A172 (cell line): ENCODE measurements at places on chromosomes 13 and 19. TPM values are rescaled to one million over a fixed set of nuclear protein-coding genes. Genes with fewer than 3 reads are reported as not detected.
A peak's percentile ranks its signal among the peaks of the same experiment; 100 is the strongest.

The ZNF324B gene
- 9.9 and 12.1 TPM in 2 replicates for total RNA-seq

The PSG11 gene
- 0.17 and 0.29 TPM in 2 replicates for total RNA-seq

The ZNF525 gene
- total RNA-seq = 2.0 and 2.8 TPM in 2 replicates

The NAPSA gene
- total RNA-seq = 0.07 and 0.16 TPM in 2 replicates

The LGALS14 gene
- total RNA-seq = not detected in 2 replicates

The ZNF432 gene
- 3.5 and 5.0 TPM in 2 replicates for total RNA-seq

The OR2Z1 gene
- not detected in 2 replicates for total RNA-seq

The DLEU7 gene
- not detected in 2 replicates for total RNA-seq

The HIPK4 gene
- 0.38 TPM in 1 of 2 replicates, not detected in the other for total RNA-seq

The NLRP11 gene
- 2.5 and 4.9 TPM in 2 replicates for total RNA-seq

The NLRP7 gene
- not detected in 2 replicates for total RNA-seq

The ANKRD24 gene
- 0.41 and 0.53 TPM in 2 replicates for total RNA-seq

GRCh38 chr13:99086267-99087097 is 108.6 kb upstream of the DOCK9 start:
- DNase-seq = peak; percentile 12

GRCh38 chr19:50293263-50294004 is 35.7 kb downstream of the KCNC3 start:
- no peak for DNase-seq

DNA sequence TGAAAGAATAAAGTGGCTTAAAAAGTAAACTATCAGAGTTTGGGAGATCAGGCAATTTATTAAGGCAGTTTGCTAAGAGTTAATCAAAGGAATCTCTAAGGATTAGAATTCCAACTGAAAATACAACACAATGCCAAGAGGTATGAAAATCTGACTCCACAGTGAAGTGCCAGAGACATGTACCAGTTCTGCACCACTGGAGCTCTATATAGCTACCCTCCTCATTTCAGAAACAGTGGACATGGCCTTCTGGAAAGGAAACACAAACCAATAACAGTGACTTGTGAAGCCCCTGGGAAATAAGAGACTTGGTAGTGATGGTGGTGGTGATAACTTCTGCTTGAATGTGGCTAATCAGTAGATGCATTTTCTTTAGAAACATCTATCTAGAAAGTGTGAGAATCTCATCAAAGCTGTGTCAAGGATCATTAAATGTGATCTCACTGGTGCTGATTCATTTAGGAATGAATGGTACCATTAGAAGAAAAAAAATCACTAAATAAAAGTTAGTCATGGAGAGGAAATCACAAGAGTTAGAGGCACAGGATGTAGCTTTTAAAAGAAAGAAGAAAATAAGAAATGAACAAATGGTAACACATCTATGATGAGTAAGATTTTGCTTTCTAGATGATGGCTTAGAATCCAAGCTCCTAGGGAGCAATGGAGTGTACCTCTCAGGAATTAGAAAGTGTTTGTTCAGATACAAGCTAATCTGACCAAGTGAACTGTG is 20.1 kb upstream of the N4BP2L1 start:
- no peak for DNase-seq

GRCh38 chr13:49655906-49656305 is 27.6 kb downstream of the ARL11 start:
- peak; percentile 13 for DNase-seq

DNA sequence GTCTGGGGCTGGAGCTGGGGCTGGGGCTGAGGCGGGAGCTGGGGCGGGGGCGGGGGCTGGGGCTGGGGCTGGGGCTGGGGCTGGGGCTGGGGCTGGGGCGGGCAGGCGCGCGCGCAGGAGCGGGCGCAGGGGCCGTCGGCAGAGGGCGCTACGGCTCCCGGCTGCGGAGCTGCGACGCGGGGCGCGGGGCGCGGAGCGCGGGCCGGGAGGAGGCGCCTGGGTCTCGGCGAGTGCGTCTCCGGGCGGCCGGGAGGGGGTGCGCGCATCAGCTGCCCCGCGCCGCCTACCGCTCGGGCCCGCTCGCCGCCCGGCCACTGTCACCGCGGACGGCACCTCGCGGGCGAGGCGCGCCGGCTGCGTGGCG is 422 bp upstream of the MTUS2 start:
- DNase-seq = no peak

DNA sequence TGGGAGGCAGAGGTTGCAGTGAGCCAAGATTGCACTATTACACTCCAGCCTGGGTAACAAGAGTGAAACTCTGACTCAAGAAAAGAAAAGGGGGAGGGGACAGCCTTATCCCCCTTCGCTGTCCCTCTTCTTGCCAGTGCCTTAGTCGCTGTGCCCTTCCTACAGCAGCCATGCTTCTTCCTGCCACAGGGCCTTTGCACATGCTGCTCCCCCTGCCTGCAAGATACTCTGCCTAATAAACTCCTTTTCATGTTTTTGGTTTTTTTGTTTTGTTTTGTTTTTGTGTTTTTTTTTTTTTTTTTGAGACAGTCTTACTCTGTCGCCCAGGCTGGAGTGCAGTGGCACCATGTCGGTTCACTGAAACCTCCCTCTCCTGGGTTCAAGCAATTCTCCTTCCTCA is 21.4 kb downstream of the NWD1 start:
- no peak for DNase-seq

- peak; percentile 68 for DNase-seq
These were observed 22.8 kb upstream of the NDUFS7 start for GRCh38 chr19:1360818-1361461.

GRCh38 chr19:15246198-15246481 is 13.9 kb upstream of the EPHX3 start:
- no peak for DNase-seq

- DNase-seq = peak; percentile 84
These were observed 480.2 kb upstream of the MIR17HG start for GRCh38 chr13:90867336-90867683.

DNA sequence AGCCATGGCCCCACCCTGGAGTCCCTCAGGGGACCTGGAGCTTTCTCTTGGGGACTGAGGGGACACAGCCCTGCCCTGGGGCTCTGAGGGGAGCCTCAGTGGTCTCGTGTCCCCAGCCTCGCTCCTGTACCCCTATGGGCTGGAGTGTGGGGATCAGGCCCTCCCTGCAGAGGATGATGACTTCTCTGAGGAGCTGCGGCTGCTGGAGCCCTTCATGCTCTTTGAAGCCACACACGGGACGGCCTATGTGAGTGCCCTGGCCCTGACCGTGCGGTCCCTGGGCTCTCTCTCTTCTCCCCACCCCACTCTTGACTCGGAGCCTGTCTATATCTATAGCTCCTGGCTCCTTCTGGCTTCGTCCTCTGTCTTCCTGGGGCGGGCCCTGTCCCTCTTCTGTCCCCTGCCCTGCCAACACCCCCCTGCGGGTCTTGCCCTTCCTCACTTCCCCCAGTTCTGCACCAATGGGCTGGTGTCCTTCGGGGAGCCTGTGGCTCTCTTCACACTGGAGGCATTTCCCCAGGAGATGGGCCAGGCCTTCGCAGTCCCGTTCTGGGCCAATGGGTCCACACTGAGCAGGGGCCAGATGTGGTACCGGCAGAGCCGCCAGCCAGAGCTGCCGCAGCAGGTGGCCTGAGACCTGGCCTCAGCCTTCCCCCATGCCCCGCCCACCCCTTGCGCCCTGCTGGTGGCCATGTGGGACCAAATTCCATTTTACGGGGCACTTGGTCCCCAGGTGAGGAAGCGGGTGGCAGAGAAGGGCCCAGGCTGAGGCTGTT is 33.1 kb downstream of the HPN start:
- DNase-seq = no peak

GRCh38 chr13:90868321-90868920 is 479.1 kb upstream of the MIR17HG start:
- DNase-seq = peak; percentile 2

DNA sequence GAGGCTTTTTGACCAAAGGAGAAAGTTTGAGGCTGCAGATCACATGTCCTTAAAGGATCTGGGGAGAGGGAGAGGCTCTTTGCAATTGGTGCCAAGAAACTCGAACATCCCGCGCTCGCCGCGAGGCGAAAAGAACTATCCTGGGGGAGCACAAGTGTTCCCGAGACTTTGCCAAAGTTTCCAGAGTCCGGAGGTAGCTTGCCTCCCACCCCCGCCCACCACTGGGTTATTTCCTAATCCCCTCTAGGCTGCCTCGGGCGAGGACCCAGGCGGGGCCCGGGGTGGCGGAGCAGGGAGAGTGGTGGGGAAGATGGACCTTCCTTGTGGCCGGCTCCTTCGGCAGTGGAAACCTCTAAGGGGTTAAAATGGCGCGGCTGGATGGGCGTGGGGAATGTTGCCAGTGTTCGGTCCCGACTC is 114.5 kb downstream of the KCNRG start:
- DNase-seq = no peak

DNA sequence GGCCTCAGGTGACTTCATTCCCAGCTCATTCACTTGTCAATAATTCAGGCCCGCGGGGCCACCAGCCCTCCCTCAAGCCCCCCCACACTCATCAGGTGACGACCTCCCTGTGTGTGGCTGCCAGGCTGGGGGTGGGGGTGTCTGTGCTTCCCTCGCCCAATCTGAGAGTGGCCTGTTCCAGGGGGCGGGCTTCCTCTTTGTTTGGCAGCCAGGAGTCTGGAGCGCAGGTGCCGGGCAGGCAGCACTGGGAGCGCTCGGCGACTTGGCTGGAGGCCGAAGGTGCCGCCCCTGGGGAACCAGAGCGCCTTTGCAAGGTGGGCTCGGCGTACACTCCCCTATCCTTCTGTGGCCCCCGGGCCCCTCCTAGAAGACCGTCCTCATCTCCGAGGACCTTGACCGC is 5.4 kb upstream of the ZNF98 start:
- no peak for DNase-seq

DNA sequence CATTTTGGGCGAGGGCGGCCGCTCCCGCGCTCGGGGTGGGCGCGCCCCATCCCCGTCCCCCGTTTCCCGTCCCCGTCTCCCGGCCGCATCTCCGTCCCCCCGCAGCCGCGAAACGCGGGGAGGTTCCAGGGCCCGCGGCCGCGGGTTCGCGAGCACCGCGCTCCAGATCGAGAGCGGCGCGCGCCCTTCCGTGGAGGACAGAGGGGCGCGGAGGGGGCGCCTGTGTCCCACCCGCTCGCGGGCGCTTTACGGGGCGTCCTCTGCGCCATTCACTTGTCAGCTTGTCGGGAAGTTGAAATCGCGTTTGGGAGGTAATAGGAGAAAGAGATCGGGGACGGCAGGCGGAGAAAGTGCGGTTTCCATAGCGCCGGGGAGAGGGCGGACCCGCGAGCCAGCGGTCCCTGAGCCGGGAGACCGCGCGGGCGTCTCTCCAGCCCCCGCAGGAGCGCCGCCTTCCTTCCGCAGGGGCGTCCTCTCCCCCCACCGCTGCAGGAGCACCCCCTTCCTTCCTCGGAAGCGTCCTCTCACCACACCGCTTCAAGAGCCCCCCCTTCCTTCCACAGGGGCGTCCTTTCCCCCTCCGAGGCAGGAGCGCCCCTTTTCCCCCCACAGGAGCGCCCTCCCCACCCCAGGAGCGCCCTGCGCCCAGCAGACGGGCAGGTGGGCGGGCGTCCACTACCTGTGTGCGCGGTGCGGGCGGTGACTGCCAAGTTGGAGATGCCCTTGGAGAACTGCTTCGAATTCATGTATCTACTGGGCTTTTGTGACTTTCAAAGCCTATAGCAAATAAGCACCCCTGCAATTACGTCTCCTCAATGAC is 962 bp upstream of the IRS2 start:
- peak; percentile 53 for DNase-seq

DNA sequence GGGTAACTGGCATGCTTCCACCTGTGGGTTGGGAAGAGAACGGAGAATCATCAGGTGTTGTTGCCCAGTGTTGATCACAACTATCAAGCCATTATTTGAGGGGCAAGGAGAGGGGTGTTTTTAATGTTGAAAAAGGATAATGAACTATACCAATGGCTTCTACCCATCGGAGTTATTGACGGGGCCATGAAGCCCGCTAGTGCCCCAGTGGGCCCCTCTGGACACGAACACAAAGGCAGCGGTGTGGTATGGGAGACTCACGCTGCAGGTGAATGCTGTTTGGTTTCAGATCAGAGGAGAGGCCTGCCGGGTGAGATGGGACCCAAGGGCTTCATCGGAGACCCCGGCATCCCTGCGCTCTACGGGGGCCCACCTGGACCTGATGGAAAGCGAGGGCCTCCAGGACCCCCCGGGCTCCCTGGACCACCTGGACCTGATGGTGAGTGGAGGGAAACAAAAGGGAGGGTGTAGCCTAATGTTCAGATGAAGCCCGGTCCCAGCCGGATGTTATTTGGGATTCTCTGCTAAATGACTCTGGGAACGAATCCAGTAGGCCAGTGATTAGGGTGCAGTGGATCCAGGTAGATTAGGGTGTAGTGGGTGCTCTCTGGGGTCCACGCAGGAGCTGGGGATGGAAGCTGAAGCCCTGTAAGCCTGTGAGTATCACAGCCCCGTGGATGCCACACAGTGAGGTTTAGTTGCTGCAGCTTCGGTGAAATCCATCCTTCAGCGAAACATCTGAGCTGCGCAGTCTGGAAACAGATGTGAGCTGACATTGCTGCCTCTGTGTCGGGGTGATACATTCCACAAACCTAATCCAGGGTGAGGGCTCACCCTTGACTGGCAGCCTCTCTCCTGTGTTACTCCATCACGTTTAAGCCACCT is 111.3 kb downstream of the RAB20 start:
- DNase-seq = no peak

GRCh38 chr13:77298426-77298825 is 28.5 kb downstream of the MYCBP2 start:
- DNase-seq = no peak

DNA sequence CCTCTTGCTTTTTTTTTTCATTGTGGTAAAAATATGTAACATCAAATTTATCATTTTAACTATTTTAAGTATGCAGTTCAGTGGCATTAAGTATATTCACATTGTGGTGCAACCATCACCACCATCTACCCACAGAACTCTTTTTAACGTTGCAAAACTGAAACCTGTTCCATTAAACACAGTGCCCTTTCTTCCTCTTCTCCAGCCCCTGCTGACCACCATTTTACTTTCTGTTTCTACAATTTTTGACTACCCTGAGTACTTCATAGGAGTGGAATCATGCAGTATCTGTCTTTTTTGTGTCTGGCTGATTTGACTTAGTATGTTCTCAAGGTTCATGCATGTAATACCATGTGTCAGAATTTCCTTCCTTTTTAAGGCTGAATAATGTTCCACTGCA is 153.1 kb downstream of the FGF9 start:
- no peak for DNase-seq

- no peak for DNase-seq
These were observed 3.0 kb downstream of the SBK3 start for GRCh38 chr19:55542292-55542855.
